ENCODE measurements at places on chromosomes 7 and 10. TPM values are rescaled to one million over a fixed set of nuclear protein-coding genes. Genes with fewer than 3 reads are reported as not detected.
A peak's percentile ranks its signal among the peaks of the same experiment; 100 is the strongest.

The DGKI gene
- 1.5 TPM for polyA plus RNA-seq

The ADAM8 gene
- polyA plus RNA-seq = 2.4 TPM

The ITPRID1 gene
- not detected for polyA plus RNA-seq

The GSTO2 gene
- 34.1 TPM for polyA plus RNA-seq

DNA sequence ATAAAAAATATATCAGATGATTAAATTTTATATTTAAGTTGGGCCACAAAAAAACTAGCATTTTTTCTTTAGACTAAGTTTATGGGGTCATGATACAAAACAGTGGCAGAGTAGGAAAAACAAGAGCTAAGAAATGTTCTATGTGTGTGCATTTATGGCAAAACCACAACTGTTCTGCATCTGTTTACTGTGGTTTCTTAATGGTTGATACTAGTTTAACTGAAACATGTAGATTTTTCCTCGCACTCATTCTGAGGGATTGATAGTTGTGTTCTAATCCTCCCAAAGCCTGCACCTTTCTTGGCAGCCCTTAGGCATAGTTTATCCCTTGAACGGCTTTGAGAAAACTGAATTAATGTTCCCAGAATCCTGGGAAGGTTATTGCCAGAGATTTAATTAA lies 66.6 kb upstream of the PHYHIPL start:
- no peak for DNase-seq

- DNase-seq = no peak
These were observed 244.5 kb upstream of the PTER start for GRCh38 chr10:16192337-16192736.

- no peak for DNase-seq
These were observed 6.6 kb upstream of the TPK1 start for GRCh38 chr7:144842377-144842851.

DNA sequence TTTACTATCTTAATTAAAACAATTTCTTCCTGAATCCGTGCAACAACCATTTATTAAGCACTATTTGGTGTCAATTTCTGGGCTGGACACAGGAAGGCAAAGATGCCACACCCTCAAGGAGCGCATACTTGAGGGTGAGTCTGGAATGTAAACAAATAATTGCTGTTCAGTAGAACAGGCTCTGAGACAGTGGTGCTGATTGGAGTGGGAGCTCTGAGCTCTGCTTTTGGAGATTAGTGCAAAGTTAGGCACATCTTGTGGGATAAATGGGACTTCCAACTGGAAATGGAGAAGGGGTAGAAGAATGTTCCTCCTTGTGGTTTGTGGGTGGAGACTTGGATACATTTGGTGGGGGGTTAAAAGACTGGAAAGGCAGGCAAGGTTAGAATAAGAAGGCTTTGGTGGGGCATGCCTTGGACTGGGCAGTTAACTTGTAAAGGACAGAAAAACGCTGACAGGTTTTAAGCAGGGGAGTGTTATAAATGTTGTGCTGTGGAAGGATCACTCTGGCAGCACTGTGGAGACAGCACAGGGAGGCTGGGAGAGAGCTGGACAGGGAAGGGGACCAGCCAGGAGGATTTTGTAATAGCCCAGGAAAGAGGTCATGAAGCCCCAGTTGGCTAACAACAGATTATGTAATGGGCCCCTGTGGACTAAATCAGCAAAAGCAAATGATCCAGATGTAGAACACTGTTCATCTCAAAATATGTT lies 80.7 kb downstream of the ZNF365 start:
- no peak for DNase-seq

DNA sequence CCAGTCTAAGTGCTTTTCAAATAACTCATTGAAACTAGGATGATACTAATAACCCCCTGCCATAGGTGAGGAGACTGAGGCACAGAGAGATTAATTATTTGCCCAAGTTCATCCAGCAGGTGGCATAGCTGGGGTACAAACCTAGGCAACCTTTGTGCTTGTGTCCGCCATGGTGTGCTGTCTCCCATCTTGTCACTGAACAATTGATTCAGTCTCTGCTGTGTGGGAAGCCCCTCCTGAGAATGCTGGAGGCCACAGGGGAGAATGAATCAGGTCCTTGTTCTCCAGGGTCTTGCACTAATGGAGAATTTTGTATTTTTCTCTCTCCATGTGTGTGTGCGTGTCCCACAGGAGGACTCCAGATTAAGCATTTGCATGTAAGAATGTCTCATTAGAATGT lies 15.8 kb upstream of the TMEM236 start:
- DNase-seq = no peak

- DNase-seq = no peak
These were observed 230.4 kb downstream of the ACTR3B start for GRCh38 chr7:152989889-152990380.

DNA sequence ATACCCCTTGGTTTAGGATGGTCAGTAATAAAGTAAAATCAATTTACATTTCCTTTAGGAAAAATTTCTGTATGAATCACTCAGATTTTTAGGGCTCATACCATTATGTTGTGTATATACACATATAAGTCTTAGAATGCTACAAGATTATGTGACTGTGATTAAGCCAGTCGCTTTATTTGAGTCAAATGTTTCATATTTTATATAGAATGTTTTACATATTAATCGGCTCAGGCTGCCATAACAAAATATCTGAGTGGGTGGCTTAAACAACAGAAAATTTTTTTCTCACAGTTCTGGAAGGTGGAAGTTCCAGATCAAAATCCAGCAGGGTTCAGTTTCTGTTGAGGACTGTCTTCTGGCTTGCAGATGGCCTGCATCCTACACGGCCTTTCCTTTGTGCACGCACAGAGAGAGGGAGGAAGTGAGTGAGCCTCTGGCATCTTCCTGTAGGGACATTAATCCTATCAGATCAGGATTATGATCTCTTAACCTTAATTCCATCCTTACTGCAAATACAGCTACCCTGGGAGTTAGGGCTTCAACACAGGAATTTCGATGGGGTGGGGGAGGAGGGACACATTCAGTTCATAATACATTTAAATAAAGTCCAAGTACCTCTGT lies 198.0 kb downstream of the PHF14 start:
- DNase-seq = no peak

GRCh38 chr10:60646966-60647796 lies 131.1 kb upstream of the CDK1 start:
- peak; percentile 31 for DNase-seq

DNA sequence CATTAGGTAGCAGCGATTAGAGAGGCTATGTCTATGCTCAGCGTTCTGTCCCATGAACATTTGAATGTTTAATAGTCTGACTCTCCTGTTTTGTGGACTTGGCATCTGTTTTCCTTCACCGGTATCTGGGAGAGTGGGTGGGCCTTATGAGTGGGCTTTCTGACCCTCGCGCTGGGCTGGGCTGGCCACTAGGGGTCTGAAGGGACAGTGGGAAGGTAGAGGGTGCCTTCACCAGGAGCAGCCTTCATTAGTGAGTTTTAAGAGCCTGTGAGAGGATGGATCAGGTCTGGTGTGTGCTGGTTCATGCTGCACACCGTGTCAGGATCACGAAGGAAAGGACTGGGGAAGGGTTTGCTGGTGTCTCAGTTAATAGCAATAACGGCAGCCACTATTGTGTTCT lies 33.4 kb downstream of the DCLRE1A start:
- DNase-seq = no peak

DNA sequence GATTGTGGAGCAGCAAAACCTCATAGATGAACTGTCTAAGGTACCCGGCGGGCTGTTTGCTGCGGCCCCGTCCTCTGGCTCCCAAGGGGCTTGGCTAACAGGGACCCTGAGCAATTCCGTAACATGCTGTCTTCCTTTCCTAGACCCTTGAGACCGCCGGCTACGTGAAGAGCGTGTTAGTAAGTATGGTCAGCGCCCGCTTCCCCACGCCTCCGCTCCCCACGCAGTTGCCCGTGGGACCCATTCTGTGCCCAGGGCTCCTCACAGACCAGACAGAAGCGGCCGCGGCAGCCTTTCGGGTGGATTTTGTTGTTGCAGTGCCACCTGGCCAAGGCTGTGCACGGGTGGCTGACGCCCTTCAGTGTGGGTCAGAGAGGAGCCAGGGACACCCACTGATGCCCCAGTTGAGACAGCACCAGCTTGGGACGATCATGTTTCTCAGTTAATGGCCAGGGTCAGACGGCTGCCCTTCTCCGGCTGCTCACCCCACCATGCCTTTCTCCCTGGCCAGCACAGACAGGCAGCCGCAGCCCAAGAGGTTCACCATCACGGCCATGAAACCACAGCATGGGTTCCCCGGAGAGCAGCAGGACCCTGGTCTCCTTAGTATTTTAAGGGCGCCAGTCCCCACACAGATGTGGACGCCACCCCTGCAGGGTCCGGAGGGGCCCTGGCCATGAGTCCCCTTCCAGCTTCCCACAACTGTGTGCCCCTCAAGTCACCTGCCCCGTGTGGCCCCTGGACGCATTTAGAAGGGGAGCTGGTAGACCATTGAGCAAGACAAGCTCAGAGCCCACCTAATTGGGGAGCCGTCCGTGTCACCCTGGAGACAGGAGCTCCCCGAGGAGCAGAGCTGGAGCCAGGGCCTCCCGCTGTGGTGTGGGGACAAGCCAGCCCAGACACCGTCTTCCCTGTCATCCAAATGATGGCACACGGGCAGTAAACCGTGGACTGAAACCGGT lies 49.4 kb upstream of the DPYSL4 start:
- DNase-seq = no peak

- DNase-seq = no peak
These were observed 23.8 kb downstream of the C1QL3 start for GRCh38 chr10:16497911-16498310.

DNA sequence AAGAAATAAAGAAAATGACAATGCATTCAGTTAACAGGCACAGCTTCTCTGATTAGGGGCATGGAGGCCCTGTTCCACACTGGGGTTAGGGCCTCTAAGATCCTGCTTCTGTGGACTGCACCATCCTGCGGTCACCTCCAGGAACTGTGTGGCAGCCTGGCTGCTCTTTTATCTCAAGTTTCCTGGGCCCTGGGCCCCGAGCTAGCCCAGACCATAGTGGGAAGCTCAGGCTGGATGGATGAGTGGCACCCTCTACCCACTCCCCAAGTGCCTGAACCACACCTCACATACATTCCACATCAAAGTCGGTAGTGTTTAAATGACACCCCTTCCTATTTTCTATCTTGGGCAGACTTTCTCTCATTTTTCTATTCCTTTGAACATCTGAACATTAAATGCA lies 461.5 kb upstream of the MKI67 start:
- no peak for DNase-seq

GRCh38 chr10:77628906-77629730 lies 8.5 kb downstream of the KCNMA1 start:
- DNase-seq = no peak

GRCh38 chr7:105990727-105991453 lies 27.8 kb downstream of the CDHR3 start:
- DNase-seq = no peak

- DNase-seq = no peak
These were observed 6.4 kb downstream of the AGMO start for GRCh38 chr7:15555381-15555859.

DNA sequence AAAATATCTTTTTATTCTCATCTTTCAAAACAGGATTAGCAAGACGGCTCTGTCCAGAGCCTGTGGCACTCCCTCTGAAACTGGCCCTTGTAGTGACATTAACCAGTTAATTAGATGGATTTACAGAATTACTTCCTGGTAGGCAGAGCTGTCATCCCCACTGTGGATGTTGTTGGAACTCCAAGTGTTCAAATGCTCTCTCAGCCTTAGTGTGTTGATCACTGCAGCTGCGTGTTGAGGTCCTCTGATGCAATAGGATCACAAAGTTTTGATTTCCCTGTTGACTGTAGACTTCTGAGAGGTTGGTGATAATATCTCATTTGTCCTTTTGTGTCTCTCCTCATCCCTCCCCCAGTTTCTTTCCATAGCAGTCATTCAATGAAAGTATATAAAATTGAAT lies 117.3 kb upstream of the CDK6 start:
- DNase-seq = no peak

- no peak for DNase-seq
These were observed 119.9 kb downstream of the MBL2 start for GRCh38 chr10:52652431-52653262.

DNA sequence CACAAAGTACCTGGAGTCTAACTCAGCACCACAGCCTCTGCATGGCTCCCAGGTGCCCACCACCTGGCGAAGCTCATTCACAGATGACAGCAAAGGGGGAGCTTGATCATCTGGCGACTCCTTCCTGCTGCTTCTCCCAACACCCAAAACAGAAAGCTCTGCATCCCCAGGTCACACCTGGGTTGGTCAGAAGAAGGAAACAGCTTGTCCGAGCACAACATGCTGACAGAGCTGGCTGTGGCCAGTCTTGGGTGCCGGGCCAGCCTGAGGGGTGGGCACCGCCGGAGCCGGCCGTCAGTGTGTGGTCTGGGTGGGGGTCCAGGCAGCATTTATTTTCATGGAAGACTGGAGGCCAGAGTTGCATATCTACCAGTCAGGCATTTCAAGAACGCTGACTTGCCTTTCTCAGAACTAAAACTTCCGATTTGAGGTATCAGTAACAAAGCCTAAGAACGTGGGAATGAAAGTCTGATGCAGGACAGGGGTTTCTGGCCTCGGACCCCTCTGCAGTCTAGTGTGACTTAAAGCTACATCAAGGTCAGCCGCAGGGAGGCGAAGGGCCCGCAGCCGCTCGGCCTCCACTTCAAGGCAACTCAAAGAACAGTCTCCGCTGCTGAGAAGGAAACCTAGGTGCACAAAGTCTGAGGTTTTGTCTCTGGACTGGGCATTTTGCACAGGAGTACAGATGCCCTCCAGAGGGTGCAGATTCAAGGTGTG lies 109.6 kb downstream of the CYTH3 start:
- no peak for DNase-seq

GRCh38 chr7:150383710-150384397 lies 4.7 kb downstream of the ZNF775 start:
- DNase-seq = no peak

DNA sequence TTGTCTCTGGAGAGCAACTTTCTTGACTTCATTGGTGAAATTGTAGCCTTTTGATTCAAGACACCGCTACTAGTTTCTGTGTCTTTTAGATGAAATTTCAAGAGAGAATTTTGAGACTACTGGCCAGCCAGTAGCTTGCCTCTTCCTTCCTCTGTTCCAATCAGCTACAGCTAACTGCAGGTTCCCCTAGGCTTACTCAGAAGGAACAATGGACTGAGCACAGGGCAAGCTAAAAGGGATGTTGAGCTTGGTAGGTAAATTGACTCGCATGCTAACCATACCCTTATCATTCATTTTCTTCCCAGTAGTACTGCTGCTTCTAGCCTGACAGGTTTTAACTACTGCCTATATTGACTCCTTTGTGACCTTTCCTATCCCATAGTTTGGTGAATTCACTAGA lies 81.1 kb downstream of the RUNDC3B start:
- DNase-seq = no peak

DNA sequence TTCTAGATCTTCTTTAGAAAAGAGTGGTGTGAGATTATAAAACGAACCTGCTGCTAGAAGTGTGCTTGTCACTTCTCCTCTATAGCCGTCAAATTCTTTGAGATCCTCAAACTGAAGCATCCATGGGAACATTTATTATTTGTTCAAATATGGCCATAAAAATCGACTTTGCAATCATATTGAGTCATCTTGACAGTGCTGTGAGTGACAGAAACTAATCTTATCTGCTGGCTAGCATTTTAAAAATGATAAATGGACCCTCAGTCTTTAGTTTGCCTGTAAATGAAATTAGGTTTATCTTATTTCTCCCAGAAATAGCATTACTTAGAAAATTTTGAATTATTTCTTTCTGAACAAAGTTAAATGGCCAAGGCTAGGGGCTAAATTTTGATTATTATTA lies 290.8 kb downstream of the EXOC4 start:
- no peak for DNase-seq

All from right renal pelvis (tissue), 4 donors.